PC-9 (cell line): ENCODE measurements at places on chromosomes 13 and 19. TPM values are rescaled to one million over a fixed set of nuclear protein-coding genes. Genes with fewer than 3 reads are reported as not detected.
A peak's percentile ranks its signal among the peaks of the same experiment; 100 is the strongest.

DNA sequence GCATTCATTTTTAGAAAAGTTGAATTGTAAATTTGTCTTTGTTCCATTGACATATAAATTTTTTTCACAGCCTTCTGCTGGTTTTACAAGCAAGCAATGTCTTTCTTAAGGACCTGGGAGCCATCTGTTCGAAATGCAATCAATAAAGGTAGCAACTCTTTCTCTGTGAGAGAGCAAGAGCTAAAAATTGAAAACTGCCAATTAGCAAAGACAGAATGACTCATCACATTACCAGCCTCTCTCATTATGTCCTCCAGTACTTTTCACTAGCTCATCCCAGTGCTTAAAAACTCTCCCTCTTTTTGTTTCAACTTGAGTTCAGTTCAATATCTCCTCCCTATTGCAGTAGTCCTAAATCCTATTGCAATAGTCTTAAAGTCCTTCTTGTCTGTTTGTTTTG is 760.7 kb upstream of the SLITRK6 start:
- DNase-seq = no peak
- no peaks in the 10 kb centered on the region for H3K36me3 ChIP-seq
- H3K4me3 ChIP-seq = no peak overlapping the region
- no peaks in the 10 kb centered on the region for H3K27me3 ChIP-seq

- no peaks in the 10 kb centered on the region for H3K27me3 ChIP-seq
- no peak for DNase-seq
- no peak overlapping the region for H3K4me3 ChIP-seq
- no peak overlapping the region for H3K27ac ChIP-seq
These were observed 328.6 kb downstream of the TBC1D4 start for GRCh38 chr13:75153386-75153785.

GRCh38 chr13:21949818-21950429 is 279.1 kb downstream of the FGF9 start:
- no peaks in the 10 kb centered on the region for H3K4me1 ChIP-seq
- no peak overlapping the region for H3K4me3 ChIP-seq
- no peak overlapping the region for H3K27ac ChIP-seq
- H3K27me3 ChIP-seq = peaks cover 42% of the 10 kb centered on the region
- H3K36me3 ChIP-seq = no peaks in the 10 kb centered on the region
- no peak for DNase-seq

- no peaks in the 10 kb centered on the region for H3K4me1 ChIP-seq
- no peaks in the 10 kb centered on the region for H3K36me3 ChIP-seq
- no peaks in the 10 kb centered on the region for H3K27me3 ChIP-seq
- no peak overlapping the region for H3K4me3 ChIP-seq
- H3K27ac ChIP-seq = no peak overlapping the region
These were observed 9.2 kb downstream of the JOSD2 start for GRCh38 chr19:50501568-50502475.

GRCh38 chr19:5050067-5050656 is 81.2 kb downstream of the KDM4B start:
- H3K27me3 ChIP-seq = no peaks in the 10 kb centered on the region
- H3K27ac ChIP-seq = no peak overlapping the region
- DNase-seq = no peak
- no peak overlapping the region for H3K4me3 ChIP-seq
- peaks cover 36% of the 10 kb centered on the region for H3K4me1 ChIP-seq
- no peaks in the 10 kb centered on the region for H3K36me3 ChIP-seq

DNA sequence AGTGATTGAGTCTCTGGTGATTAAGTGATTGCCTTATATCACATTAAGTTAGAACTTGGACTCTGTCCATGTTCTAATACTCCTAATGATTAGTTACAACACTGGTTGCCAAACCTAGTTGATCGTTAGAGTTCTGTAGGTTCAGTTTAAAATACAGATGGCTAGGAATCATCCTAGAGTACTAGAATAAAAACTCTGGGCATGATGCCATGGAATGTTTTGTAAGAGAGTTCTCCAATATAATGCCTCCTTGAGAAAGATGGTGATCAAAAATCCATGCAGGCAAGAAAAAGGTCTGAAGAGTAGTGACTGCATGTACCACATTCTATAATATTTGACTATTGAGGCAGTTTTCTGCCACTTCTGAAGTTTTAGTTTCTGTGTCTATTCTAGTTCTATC is 176.3 kb downstream of the GPC5 start:
- no peaks in the 10 kb centered on the region for H3K27me3 ChIP-seq
- H3K27ac ChIP-seq = no peak overlapping the region
- H3K4me3 ChIP-seq = no peak overlapping the region

DNA sequence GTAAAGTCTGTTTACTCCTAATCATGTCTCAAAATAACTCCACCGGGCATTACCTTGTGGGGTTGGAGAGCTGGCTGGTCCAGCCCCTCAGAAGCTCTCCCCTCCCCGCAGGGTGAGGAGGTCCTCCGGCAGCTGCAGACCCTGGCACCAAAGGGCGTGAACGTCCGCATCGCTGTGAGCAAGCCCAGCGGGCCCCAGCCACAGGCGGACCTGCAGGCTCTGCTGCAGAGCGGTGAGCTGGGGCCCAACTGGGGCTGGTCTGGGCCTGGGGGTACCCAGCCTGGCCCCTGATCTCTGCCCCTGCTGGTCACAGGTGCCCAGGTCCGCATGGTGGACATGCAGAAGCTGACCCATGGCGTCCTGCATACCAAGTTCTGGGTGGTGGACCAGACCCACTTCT is 20.2 kb downstream of the HIPK4 start:
- H3K27me3 ChIP-seq = no peaks in the 10 kb centered on the region
- H3K36me3 ChIP-seq = no peaks in the 10 kb centered on the region
- 0 out of 2 replicates have a peak, but pooled peaks cover 4% of the 10 kb centered on the region for H3K4me1 ChIP-seq
- no peak overlapping the region for H3K27ac ChIP-seq
- DNase-seq = no peak
- no peak overlapping the region for H3K4me3 ChIP-seq

SBK3 gene
- total RNA-seq = 41.4 and 45.0 TPM in 2 replicates

- no peak overlapping the region for H3K27ac ChIP-seq
- no peaks in the 10 kb centered on the region for H3K36me3 ChIP-seq
- H3K4me3 ChIP-seq = no peak overlapping the region
These were observed 1.0 kb upstream of the PLK5 start for GRCh38 chr19:1522838-1523237.

SIGLEC12 gene
- total RNA-seq = not detected in 2 replicates

DNA sequence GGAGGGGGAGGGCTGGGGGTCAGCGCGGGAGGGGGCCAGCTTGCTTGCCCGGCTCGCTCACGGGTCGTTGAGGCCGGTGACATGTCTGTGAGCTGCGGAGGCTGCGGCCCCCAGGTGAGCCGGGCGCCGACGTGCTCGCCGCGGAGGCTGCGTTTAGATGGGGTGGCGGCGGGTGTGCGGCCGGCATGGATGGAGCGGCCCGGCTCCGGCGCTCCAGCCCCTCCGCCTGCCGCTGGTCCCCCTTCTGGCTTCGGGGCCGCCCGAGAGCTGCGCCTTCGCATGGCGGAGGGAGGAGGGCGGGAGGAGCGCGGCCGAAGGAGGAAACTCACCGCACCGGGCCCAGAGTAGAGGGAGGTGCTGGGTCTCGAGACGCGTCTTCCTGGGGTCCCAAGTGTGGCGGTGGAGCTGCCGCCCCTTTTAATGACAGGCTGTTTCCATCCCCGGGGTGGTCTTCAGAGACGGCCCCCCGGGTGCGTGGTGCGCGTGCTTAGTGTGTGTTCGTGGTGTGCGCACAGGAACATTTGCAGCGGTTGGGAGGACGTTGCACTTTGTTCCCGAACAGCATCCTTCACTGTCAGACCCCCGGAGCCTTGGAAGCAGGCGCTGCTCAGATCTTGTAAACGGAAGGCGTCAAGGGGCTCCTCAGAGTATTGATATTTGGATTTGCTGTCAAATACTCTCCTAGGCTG is at the start of gene AKAP11:
Gene AKAP11 (plus strand): TSS at position 38 of the 689 bp plus-strand sequence. CDS start 14,197 bp downstream, outside the sequence.
- no peaks in the 10 kb centered on the region for H3K27me3 ChIP-seq
- H3K4me1 ChIP-seq = 0 out of 2 replicates have a peak, but pooled peaks cover 11% of the 10 kb centered on the region
- H3K4me3 ChIP-seq = peak within 1 kb of the TSS; percentile 86
- DNase-seq = no peak
- no peaks in the 10 kb centered on the region for H3K36me3 ChIP-seq

DNA sequence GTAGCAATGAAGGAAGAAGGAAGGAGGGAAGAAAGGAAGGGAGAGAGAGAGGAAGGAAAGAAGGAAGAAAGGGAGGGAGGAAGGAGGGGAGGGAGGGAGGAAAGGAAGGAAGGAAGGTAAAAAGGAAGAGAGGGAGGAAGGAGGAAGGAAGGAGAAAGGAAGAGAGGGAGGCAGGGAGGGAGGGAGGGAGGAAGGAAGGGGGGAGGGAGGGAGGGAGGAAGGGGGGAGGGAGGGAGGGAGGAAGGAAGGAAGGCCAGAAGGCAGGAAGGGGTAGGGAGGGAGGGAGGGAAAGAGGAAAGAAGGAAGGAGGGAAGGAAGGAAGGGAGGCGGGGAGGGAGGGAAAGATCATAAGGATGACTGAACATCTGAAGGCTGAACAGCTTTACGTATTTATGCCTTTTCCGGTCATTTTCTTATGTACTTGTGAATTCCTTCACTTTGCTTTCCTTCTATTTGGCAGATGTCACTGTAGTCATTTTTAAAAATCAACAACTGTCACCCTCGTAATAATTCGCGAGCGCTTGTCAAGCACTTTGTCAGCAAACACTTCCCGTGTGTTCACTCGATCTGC is 6.7 kb upstream of the TTYH1 start:
- no peak overlapping the region for H3K27ac ChIP-seq
- DNase-seq = no peak
- H3K36me3 ChIP-seq = no peaks in the 10 kb centered on the region
- no peak overlapping the region for H3K4me3 ChIP-seq

GRCh38 chr13:88217883-88218282 is 546.7 kb downstream of the SLITRK5 start:
- no peak overlapping the region for H3K27ac ChIP-seq
- DNase-seq = no peak
- no peaks in the 10 kb centered on the region for H3K4me1 ChIP-seq
- no peak overlapping the region for H3K4me3 ChIP-seq
- no peaks in the 10 kb centered on the region for H3K36me3 ChIP-seq

- H3K4me1 ChIP-seq = no peaks in the 10 kb centered on the region
- no peaks in the 10 kb centered on the region for H3K36me3 ChIP-seq
- no peak overlapping the region for H3K4me3 ChIP-seq
- H3K27ac ChIP-seq = no peak overlapping the region
- H3K27me3 ChIP-seq = no peaks in the 10 kb centered on the region
These were observed 343.5 kb upstream of the SPRY2 start for GRCh38 chr13:80684217-80684991.

DNA sequence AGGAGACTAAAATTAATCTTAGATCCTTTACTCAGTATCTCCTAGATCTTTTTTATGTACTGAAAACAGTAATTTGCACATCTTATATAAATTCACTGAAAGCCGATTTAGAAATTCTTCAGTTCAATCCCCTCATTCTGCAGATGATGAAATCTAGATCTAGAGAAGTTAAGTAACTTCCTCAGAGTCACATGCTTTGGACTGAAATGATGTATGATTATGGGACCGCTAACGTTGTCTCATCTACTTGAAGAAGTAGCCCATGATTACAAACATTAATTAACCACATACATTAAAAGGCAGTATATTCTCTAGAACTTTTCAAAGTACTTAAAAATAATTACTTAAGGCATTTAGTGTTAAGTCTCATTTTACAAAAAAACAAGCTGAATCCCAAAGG is 37.8 kb downstream of the ELF1 start:
- DNase-seq = no peak
- no peak overlapping the region for H3K4me3 ChIP-seq
- H3K36me3 ChIP-seq = no peaks in the 10 kb centered on the region
- no peaks in the 10 kb centered on the region for H3K27me3 ChIP-seq
- no peak overlapping the region for H3K27ac ChIP-seq
